WTC11 (cell line): ENCODE measurements at places on chromosomes 6 and 20.

DNA sequence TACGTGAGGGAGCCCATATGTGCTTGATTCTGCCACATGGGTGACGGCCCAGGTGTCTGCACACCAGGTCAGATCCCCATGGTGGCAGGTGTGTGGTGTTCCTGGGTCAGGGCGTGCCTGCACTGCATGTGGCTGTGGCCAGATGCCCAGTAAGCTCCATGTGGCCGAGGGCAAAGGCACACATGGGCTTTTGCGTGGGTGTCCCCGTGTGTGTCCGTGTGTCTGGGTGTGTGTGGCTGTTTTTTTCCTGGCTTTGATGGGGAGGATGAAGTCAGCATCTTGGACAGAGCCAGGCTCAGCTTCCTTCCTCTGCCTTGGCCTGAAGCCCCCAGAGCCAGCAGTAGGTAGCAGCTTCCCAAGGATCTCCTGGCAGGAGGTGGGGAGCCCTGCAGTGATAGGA, 1.5 kb upstream of the TNXB start:
- H3K4me3 ChIP-seq = no peak overlapping the region
- peaks cover 4% of the 10 kb centered on the region; the same call in 1 of the 2 replicates for H3K36me3 ChIP-seq
- no peak overlapping the region for H3K27ac ChIP-seq
- peaks cover 16% of the 10 kb centered on the region for H3K27me3 ChIP-seq
- peaks cover 20% of the 10 kb centered on the region for H3K4me1 ChIP-seq

DNA sequence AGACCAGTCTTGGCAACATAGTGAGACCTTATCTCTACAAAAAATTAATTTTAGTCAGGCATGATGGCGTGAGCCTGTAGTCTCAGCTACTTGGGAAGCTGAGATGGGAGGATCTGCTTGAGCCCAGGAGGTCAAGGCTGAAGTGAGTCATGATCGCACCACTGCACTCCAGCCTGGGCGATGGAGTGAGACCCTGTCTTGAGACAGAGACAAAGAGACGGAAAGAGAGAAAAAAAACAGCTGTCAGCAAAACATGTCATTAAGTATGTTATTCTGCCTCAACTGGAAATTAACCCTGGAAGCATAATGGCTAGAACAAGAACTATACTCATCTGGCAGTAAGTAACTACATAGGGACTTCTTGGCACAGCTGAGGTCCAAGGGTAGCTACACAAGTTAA, 7.2 kb downstream of the MMS22L start:
- H3K4me1 ChIP-seq = no peaks in the 10 kb centered on the region
- no peak for DNase-seq
- H3K27ac ChIP-seq = no peak overlapping the region
- H3K27me3 ChIP-seq = no peaks in the 10 kb centered on the region

DNA sequence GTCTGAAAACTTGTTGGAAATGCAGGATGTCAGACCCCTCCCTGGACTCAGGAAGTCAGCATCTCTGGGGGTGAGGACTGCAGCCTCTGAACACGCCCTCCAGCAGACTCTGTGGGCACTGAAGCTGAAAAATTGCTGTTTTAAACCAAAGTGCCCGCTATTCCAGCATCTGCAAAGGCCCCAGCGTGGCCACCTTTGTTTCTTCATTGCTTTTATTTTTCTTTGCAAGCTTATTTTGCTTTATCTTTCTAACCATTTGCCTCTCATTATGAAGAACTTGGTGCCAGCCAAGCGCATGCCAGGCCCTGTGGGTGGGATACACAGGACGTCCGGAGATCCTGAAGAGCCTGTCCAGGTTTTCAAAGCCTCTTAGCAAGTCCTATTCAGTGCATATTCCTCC, 203.9 kb upstream of the CST7 start:
- H3K36me3 ChIP-seq = no peaks in the 10 kb centered on the region
- no peak overlapping the region for H3K27ac ChIP-seq
- no peak for DNase-seq
- H3K27me3 ChIP-seq = no peaks in the 10 kb centered on the region
- H3K4me3 ChIP-seq = no peak overlapping the region
- peaks cover 37% of the 10 kb centered on the region for H3K4me1 ChIP-seq

- H3K27me3 ChIP-seq = no peaks in the 10 kb centered on the region
- DNase-seq = no peak
- peaks cover 67% of the 10 kb centered on the region for H3K36me3 ChIP-seq
- H3K4me1 ChIP-seq = no peaks in the 10 kb centered on the region
Observed at GRCh38 chr6:13290335-13290734, 38.0 kb downstream of the TBC1D7 start.

GRCh38 chr20:44800391-44801046, 9.8 kb downstream of the RIMS4 start:
- DNase-seq = peak; percentile 63
- no peaks in the 10 kb centered on the region for H3K27me3 ChIP-seq
- H3K36me3 ChIP-seq = no peaks in the 10 kb centered on the region
- peaks cover 17% of the 10 kb centered on the region for H3K4me1 ChIP-seq
- H3K4me3 ChIP-seq = no peak overlapping the region
